Stimulated activated CD8-positive, alpha-beta memory T cell treated with anti-CD3 and anti-CD28 coated beads, Interleukin-15, amount 100 ng/mL, for 1 hour (primary cell): ENCODE measurements at places on chromosomes 5 and 9.

GRCh38 chr5:148716716-148717115 lies 62.4 kb upstream of the HTR4 start:
- no peak for DNase-seq

DNA sequence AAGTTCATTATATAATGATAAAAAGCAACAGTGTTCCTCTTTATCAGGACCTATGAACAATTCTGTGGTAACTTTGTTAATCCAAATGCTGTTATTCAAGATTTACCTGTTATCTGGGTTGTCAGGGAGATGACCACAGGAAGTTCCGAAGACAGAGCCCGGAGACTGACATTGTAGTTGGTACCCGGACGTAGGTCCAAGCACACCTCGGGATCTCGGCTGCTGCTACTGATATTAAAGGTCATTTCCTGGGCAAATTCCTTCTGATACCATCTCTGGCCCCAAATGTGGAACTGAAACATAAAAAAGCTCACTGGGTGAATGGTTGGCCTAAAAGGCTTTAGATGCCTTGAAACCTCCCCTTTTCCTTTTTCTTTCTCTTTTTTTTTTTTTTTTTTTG lies 96.7 kb downstream of the SUSD1 start:
- no peak for DNase-seq

- no peak for DNase-seq
Measured at GRCh38 chr5:12952409-12952808, 992.1 kb downstream of the DNAH5 start.

DNA sequence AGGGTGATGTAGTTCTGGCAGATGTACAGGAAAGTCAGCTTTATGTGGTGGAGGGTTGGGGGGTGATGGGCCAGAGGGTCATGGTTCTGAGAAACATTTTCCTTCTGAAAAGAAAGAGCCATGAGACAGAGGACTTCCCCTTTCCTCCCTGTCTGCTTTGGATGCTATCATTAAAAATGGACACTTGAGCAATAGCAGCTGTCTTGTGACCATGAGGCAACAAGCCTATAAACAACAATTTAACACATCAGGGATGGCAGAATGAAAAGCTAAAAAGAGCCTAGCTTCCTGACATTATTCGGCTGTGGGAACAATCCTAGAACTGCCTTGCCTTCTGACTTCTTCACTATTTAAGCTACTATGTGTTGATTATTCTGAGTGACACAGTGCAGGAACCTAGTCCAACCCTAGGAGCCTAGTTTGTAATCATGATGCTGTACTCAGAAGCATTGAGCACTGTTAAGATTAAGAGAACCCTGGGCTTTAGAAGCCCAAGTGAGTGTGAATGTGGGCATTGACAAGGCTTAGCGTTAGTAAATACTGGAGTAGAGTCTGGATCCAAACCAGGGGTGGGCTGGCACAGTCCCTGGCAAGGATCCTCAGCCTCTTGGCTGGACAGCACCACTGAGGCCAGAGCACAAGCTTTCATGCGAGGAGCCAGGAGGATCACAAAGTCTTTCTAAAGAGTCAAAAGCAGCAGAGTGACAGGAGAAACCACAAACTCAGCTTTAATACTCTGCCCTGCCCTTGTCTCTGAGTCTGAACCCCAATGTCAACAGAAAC lies 178.5 kb upstream of the EGFLAM start:
- no peak for DNase-seq
